CD8-positive, alpha-beta memory T cell (primary cell): ENCODE measurements at places on chromosomes 3 and 15. TPM values are rescaled to one million over a fixed set of nuclear protein-coding genes. Genes with fewer than 3 reads are reported as not detected.

TMPRSS7 gene
- total RNA-seq = not detected

TP63 gene
- 0.82 TPM for total RNA-seq

- no peaks in the 10 kb centered on the region for H3K27me3 ChIP-seq
- H3K4me1 ChIP-seq = no peaks in the 10 kb centered on the region
- H3K4me3 ChIP-seq = no peak overlapping the region
- no peak for DNase-seq
Measured at GRCh38 chr3:85433319-85433718, 474.5 kb downstream of the CADM2 start.

- no peak overlapping the region for H3K4me3 ChIP-seq
- H3K36me3 ChIP-seq = no peaks in the 10 kb centered on the region
- DNase-seq = no peak
- no peaks in the 10 kb centered on the region for H3K4me1 ChIP-seq
Measured at GRCh38 chr3:149605902-149606301, 51.9 kb downstream of the WWTR1 start.

- no peak overlapping the region for H3K27ac ChIP-seq
- H3K4me1 ChIP-seq = no peaks in the 10 kb centered on the region
- H3K27me3 ChIP-seq = no peaks in the 10 kb centered on the region
- H3K4me3 ChIP-seq = no peak overlapping the region
- no peak for DNase-seq
- no peaks in the 10 kb centered on the region for H3K36me3 ChIP-seq
Measured at GRCh38 chr15:84810073-84810840, 6.9 kb upstream of the ALPK3 start.
